ENCODE measurements at places on chromosomes 5 and 9. TPM values are rescaled to one million over a fixed set of nuclear protein-coding genes. Genes with fewer than 3 reads are reported as not detected.

The GRXCR2 gene
- not detected for total RNA-seq

The GBGT1 gene
- total RNA-seq = 2.5 TPM

The NOXA1 gene
- total RNA-seq = 0.67 TPM

The STC2 gene
- total RNA-seq = 13.8 TPM

The FGF10 gene
- not detected for total RNA-seq

The SLCO6A1 gene
- total RNA-seq = not detected

The GKAP1 gene
- 3.5 TPM for total RNA-seq

The CCDC69 gene
- total RNA-seq = 36.6 TPM

The ISOC1 gene
- total RNA-seq = 24.0 TPM

The C5orf22 gene
- total RNA-seq = 28.0 TPM

The PLCXD3 gene
- total RNA-seq = not detected

The FRRS1L gene
- total RNA-seq = not detected

The ANKRA2 gene
- 15.2 TPM for total RNA-seq

The LRRC19 gene
- total RNA-seq = not detected

The DENND1A gene
- 20.1 TPM for total RNA-seq

The ELAVL2 gene
- not detected for total RNA-seq

The GSN gene
- 1.8 TPM for total RNA-seq

The PCDHAC1 gene
- not detected for total RNA-seq

The RNF14 gene
- 47.8 TPM for total RNA-seq

The PTPN3 gene
- total RNA-seq = 0.51 TPM

The PDE6A gene
- not detected for total RNA-seq

The ENHO gene
- total RNA-seq = 0.61 TPM

The ZNG1A gene
- total RNA-seq = 50.7 TPM

The SPARC gene
- total RNA-seq = 0.76 TPM

The SOX30 gene
- 0.15 TPM for total RNA-seq

The C5orf58 gene
- not detected for total RNA-seq

The CDH9 gene
- not detected for total RNA-seq

The PAX5 gene
- total RNA-seq = 0.23 TPM

The TMEM252 gene
- not detected for total RNA-seq

The FBXO38 gene
- 41.7 TPM for total RNA-seq

The INSL6 gene
- not detected for total RNA-seq

The BRD8 gene
- total RNA-seq = 56.4 TPM

Measured in activated CD8-positive, alpha-beta memory T cell treated with anti-CD3 and anti-CD28 coated beads for 36 hours (primary cell).